ENCODE measurements at places on chromosomes 6 and 20. TPM values are rescaled to one million over a fixed set of nuclear protein-coding genes. Genes with fewer than 3 reads are reported as not detected.

HDGFL1 gene
- not detected for total RNA-seq

DNA sequence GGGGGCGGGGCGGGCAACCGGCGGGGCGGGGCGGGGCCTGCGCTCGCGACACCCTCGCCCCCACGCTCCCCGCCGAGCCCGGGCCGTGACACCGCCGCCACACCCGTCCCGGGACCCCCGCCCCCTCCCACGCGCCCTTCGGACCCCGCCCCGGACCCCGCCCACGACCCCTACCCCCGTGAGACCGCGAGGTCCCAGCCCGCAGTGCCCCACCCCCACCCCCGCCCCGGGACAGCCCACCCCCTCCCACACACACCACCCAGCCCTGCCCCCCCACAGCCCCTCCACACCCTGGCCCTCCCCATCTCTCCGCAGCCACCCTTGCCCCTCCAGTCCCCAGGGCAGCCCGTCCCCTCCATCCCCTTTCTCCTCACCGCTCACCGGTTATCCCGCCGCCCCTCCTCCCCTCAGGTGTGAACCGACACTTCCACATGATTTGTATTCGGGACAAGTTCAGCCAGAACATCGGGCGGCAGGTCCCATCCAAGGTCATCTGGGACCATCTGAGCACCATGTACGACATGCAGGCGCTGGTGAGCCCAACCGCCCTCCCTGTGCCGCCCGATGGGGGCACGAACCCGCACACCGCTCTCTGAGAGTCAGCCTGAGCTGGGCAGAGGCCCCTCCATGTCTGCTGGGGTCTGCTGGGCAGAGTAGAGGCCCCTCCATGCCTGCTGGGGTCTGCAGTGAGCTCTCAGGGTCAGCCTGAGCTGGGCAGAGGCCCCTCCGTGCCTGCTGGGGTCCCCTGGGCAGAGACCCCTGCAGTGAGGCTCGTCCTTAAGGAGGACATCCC lies 622 bp downstream of the MRGBP start:
- DNase-seq = no peak

DNA sequence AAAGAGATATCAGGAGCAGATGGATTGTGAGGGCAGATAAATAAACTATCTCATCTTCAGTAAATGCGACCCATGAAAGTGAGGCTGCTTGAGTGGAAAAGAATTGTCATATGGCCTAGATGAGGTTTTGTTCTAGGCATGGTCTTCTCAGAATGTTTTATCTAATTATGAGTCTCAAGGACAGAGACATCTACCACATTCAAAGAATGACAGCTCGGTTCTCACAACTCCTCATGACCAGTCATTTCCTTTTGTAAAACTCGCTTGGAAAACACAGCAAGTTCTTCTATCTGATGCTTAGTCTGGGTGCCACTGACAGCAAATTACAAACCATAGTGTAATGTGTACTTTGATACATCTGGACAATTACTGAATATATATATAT lies 140.5 kb downstream of the CCDC170 start:
- DNase-seq = peak; percentile 4

GRCh38 chr6:169890901-169891300 lies 139.5 kb downstream of the ERMARD start:
- DNase-seq = no peak

GRCh38 chr6:38131527-38131965 lies 312.0 kb downstream of the ZFAND3 start:
- no peak for DNase-seq

- DNase-seq = no peak
These were observed 150.4 kb downstream of the INSM1 start for GRCh38 chr20:20518263-20518662.

DNA sequence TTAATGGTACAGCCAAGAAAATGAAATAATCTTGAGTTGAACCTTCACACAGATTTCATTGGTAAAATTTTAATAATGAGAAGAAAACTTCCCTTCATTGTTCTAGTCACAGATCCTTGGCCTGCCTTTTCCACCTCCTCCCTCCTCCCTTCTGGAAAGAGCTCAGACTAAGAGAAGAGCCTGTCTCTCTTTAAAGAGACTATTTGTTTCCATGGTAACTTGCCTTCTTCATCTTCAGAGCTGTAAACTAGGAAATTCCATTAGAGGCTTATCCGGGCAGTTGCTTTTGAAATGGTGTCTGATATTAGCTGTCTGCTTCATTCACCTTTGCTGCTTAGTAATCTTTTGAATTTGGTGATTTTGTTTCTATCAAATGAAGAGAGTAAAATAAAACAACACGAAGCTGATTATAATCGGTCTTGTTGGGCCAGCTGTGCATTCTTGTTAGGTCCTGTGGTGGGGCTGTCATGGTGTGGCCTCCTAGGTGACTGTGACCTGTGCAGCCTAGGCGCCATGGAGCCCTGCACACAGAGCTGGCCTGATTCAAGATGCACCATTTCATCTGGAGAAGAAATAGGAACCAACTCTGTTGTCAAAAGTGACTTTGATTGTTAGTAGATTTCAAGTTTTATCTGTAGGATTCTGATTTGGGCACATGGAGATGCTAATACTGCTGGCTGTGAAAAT lies 96.7 kb downstream of the MAP3K7 start:
- no peak for DNase-seq

DNA sequence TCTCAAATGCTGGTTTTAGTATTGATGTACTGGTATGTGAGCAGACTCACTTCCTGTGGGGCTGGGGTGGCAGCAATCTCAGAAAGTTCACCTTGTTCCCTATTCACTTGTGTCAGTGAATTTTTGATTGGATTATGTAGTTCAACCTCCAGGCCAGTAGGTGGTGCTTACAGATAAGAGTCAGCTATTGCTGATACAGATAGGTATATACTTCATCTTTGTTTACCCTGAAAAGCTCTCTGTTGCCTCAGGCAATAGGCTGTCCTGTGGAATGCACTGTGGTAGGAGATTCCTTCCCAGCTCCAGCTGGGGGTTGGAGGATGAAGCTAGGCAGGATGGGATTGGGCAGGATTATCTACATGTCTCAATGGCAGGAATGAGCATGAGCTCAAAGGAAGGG lies 851.2 kb upstream of the EYS start:
- no peak for DNase-seq
